ENCODE measurements at places on chromosomes 16 and 17.
A peak's percentile ranks its signal among the peaks of the same experiment; 100 is the strongest.

GRCh38 chr16:1524366-1524765 is 9.1 kb upstream of the TMEM204 start:
- no peak for DNase-seq

GRCh38 chr16:50802961-50803360 is 61.1 kb downstream of the CYLD start:
- no peak for DNase-seq

DNA sequence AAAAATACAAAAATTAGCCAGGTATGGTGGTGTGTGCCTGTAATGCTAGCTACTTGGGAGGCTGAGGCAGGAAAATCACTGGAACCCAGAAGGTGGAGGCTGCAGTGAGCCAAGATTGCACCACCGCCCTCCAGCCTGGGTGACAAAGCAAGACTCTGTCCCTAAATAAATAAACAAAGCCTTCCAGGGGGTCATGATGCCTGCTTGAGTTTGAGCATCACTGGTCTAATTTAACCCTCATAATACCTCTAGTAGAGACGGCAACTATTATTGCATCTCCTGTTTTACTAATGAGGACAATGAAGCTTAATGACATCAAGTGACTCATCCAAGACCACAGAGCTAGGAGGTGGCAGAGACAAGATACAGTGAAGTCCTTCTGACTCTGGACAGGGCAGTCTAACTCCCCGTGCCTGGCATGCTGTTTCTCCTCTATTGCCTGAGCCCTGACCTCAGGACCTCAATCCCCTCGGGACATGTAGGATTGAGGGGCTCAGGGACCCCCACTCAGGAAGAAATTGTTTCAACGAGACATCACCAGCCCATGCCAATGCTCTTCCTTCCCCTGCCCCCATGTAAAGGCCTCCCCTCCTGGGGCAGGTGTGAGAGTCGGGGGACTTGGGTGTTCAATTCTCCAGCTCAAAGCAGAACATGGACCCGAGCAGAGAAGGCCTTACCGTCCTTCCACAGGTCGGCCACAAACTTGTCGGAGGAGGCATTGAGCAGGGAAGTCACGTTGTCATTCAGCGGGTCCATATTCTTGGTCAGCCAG is 102.9 kb downstream of the NDE1 start:
- no peak for DNase-seq

DNA sequence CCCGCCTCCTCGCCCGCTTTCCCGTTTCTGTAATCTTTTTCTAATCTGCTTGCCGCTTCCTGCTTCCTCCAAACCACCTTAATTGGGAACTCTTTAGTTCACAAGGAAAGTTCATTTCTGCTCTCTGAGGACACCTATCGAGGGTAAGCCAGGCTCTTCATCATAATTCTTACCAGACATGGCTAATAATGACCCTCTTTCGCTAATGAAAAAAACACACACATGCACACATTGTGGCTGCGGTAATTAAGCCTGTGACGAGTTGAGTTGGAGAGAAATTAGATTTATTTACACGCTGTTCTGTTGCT is 100.6 kb downstream of the ZNF423 start:
- DNase-seq, result peak; percentile 26

DNA sequence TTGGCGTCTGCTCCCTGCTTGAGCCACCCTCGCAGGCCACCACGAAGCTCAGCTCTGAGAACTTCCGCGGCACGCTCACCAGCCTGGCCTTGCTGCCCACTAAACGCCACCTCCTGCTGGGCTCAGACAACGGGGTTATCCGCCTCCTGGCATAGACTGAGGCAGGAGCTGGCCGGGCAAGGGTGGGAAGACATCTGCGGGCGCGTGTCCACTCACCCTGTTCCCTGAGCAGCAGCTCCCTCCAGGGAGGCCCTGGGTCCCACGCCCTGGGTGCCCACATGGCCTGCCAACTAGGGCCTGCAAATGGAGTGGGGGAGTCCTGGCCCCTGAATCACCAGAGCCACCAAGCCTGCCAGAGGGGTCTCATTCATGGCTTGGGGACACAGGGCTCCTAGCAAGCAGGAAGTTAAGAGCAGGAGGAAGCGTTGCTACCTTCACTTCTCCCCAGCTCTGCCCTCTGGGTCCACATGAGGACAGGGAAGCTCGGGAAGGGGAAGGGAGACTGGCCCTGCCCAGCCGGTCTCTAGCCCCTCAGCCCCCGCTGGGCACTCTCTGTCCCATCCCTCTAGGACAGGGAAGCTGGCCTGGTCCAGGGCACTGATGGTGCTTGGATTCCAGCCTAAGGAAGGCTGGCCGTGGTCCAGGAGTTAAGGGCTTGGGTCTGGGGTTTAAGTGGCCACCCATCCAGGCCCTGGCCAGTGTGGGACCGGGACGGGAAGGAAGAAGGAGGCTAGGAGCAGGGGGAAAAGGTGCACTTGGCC is 5.0 kb upstream of the SERPINF2 start:
- peak; percentile 25 for DNase-seq

DNA sequence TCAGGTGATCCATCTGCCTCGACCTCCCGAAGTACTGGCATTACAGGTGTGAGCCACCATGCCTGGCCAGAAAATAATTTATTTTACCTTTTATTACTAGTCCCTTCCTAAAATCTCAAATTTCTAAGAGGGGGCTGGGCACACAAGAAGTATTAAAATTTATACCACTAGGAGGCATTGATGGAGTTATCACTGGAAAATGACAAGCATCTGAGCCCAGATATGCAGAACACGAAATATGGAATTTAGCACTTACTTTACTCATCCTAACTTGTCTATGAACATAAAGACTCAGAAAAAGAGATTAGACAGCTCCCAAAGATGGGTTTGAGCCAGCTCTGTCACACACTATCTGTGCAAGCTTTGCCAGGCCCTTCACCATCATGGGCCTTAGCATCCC is 46.4 kb downstream of the STAT5A start:
- DNase-seq, result peak; percentile 12
